CD8-positive, alpha-beta memory T cell (primary cell): ENCODE measurements at places on chromosomes 4 and X.
A peak's percentile ranks its signal among the peaks of the same experiment; 100 is the strongest.

DNA sequence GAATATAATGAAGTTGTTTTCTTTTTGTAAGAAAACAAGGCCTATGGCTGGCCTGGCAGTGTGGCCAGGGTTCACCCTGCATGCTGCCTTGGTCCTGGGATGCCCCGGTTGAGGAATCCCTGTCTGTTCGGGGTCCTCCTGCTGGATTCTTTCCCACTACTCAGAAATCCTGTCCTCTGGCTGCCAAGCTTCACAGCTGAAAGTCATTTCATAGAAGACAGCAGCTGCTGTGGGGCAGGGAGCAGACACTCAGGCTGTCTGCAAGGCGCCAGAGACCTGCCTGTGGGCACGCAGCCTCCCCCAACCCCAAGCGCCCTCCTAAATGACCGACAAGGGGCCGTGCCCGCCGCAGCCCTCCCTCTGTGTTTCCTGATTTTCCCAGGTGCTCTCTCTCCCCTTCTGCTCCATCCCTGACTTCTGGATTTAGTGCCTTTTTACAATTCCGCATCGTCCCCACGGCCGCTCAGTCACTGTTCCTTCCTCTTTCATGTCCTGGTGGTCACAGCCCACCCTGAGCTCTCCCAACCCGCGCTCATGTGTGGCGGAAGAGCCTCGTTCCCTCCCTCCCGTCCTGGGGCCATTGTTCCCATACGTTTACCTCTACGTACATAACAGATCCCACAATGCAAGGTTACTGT is 27.5 kb downstream of the ZFYVE28 start:
- DNase-seq, result no peak
- no peaks in the 10 kb centered on the region for H3K27me3 ChIP-seq
- peak overlapping the region; percentile 24 for H3K27ac ChIP-seq
- no peak overlapping the region for H3K4me3 ChIP-seq
- peaks cover 31% of the 10 kb centered on the region for H3K4me1 ChIP-seq

DNA sequence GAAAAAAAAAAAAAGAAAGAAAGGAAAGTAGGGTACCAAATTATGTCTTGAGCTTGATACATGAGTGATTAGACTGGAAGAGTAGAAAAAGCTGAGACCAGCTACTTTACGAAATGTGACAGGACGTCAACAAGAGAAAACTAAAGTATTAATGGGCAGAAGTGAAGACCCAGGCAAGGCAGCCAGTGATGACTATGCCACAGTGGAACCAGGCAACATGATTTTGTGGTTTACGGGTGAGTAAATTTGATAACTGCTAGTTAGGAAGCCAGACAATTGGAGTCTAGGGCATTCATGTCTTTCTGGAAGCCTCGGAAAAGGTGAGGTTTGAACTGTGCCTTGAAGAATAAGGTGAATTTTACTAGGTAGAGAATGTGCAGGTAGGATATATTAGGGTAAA is 326.4 kb downstream of the TENM3 start:
- DNase-seq, result no peak
- H3K36me3 ChIP-seq, result no peaks in the 10 kb centered on the region
- H3K27me3 ChIP-seq, result no peaks in the 10 kb centered on the region
- H3K4me3 ChIP-seq, result no peak overlapping the region
- no peak overlapping the region for H3K27ac ChIP-seq
- no peaks in the 10 kb centered on the region for H3K4me1 ChIP-seq

GRCh38 chrX:44842550-44843317 is 1.1 kb upstream of the DUSP21 start:
- no peaks in the 10 kb centered on the region for H3K27me3 ChIP-seq
- H3K4me3 ChIP-seq, result no peak overlapping the region
- peak overlapping the region; percentile 38 for H3K27ac ChIP-seq
- H3K4me1 ChIP-seq, result no peaks in the 10 kb centered on the region
- no peaks in the 10 kb centered on the region for H3K36me3 ChIP-seq

- no peak for DNase-seq
- H3K4me1 ChIP-seq, result no peaks in the 10 kb centered on the region
- no peak overlapping the region for H3K4me3 ChIP-seq
- no peaks in the 10 kb centered on the region for H3K27me3 ChIP-seq
- H3K36me3 ChIP-seq, result no peaks in the 10 kb centered on the region
Observed at GRCh38 chr4:10007436-10007740, 13.9 kb downstream of the SLC2A9 start.

DNA sequence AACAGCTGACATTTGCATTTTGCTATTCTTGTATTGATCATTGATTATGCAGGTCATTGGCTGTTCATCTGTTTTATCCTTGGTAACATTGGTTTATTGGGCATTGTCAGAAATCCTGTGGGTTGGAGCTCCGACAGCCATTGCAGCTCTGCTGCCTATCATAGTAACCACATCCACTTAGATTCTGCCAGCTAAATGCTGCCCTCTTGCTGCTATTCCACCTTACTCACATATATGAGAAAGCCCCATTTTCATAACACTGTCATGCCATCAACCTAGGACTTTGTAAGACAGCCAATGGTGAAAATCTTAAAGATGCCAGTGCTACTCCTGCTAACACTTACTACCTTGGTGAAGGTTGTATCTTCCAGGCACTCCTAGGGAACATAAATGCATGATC is 187.3 kb upstream of the CXCL13 start:
- no peak overlapping the region for H3K4me3 ChIP-seq
- no peaks in the 10 kb centered on the region for H3K36me3 ChIP-seq
- no peak for DNase-seq
- no peaks in the 10 kb centered on the region for H3K27me3 ChIP-seq
- no peaks in the 10 kb centered on the region for H3K4me1 ChIP-seq

- H3K4me1 ChIP-seq, result peaks cover 18% of the 10 kb centered on the region
- DNase-seq, result no peak
- H3K36me3 ChIP-seq, result peaks cover 14% of the 10 kb centered on the region
- no peak overlapping the region for H3K4me3 ChIP-seq
- no peaks in the 10 kb centered on the region for H3K27me3 ChIP-seq
- no peak overlapping the region for H3K27ac ChIP-seq
Observed at GRCh38 chrX:2627272-2627867, 63.7 kb upstream of the CD99 start.

- no peak overlapping the region for H3K4me3 ChIP-seq
- no peaks in the 10 kb centered on the region for H3K27me3 ChIP-seq
- no peaks in the 10 kb centered on the region for H3K4me1 ChIP-seq
- no peak overlapping the region for H3K27ac ChIP-seq
Observed at GRCh38 chr4:107977966-107978705, 11.6 kb upstream of the HADH start.

- no peaks in the 10 kb centered on the region for H3K36me3 ChIP-seq
- DNase-seq, result no peak
- no peak overlapping the region for H3K27ac ChIP-seq
- H3K4me3 ChIP-seq, result no peak overlapping the region
- no peaks in the 10 kb centered on the region for H3K4me1 ChIP-seq
Observed at GRCh38 chr4:137896221-137896737, 345.9 kb downstream of the SLC7A11 start.

DNA sequence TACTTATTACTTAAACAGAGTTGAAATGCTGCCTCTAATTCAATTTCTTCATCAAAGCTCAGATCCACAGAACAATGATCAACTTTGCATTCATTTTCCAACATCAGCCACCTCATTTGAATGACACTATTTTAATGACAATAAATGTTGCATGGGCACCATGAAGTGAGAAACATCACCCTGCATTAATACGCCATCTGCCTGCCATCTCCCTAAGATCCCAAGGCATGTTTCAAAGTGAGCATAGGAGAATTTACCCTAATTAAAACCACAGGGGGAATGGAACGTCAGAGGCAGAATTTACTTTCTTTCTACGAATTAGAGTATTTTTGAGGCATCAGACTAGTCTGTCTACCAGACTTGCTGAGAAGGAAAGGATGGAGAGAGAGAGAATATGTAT is 32.7 kb downstream of the NEXMIF start:
- no peaks in the 10 kb centered on the region for H3K36me3 ChIP-seq
- no peak for DNase-seq
- H3K27ac ChIP-seq, result no peak overlapping the region
- H3K27me3 ChIP-seq, result no peaks in the 10 kb centered on the region
- H3K4me3 ChIP-seq, result no peak overlapping the region
- no peaks in the 10 kb centered on the region for H3K4me1 ChIP-seq

DNA sequence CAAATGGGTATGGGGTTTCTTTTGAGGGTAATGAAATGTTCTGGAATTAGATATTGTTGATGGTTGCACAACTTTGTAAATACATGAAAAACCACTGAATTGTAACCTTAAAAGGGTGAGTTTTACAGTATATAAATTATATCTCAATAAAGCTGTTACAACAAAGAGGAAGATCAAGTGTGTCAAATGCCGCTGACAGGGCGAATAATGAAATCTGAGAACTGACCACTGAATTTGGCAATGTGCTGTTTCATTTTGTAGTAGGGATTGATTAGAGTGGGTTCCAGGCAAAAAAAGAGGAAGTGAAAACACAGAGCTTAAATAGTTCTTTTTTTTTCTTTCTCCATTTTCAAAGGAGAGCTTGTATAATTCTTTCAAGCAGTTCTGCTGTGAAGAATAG is 161.1 kb upstream of the NAP1L5 start:
- H3K27ac ChIP-seq, result no peak overlapping the region
- no peak overlapping the region for H3K4me3 ChIP-seq
- H3K4me1 ChIP-seq, result no peaks in the 10 kb centered on the region

GRCh38 chrX:23514082-23514481 is 153.2 kb upstream of the PRDX4 start:
- no peak overlapping the region for H3K27ac ChIP-seq
- no peaks in the 10 kb centered on the region for H3K36me3 ChIP-seq
- H3K4me3 ChIP-seq, result no peak overlapping the region
- no peaks in the 10 kb centered on the region for H3K27me3 ChIP-seq

DNA sequence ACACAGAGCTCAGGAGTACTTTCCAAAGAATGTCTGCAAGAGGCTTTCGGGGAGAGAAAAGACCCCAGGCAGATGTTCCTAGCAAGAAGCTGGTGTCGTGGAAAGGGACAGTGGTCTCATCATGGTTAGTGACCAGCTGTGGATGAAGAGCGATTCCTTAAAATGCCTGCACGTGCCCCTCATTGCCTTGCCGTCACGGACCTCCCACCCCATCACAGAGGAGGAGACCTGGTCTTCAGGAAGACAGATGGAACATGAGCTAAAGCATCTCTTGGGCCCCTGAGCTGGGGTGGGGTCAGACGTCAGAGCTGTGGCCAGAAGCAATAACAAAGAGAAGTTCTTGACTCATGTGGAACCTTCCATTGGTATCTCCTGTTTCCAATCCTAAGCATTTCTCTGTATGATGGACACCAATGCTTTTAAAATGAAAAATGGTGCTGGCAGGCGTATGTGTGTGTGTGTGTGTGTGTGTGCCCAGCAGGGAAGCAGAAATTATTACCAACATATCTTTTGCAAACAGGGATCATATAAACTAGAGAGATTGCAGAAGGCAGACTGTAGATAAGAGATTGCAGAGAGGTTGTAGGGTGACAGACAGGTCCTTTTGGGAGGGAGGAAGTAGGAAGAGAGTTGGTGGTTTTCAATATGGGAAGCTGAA is 25.2 kb upstream of the ASMTL start:
- no peaks in the 10 kb centered on the region for H3K27me3 ChIP-seq
- H3K27ac ChIP-seq, result no peak overlapping the region
- H3K4me1 ChIP-seq, result peaks cover 76% of the 10 kb centered on the region
- no peak for DNase-seq

GRCh38 chr4:147056940-147057610 is 111.4 kb upstream of the TTC29 start:
- H3K27ac ChIP-seq, result no peak overlapping the region
- peak overlapping the region; percentile 30 for H3K4me3 ChIP-seq
- no peaks in the 10 kb centered on the region for H3K4me1 ChIP-seq

- no peaks in the 10 kb centered on the region for H3K27me3 ChIP-seq
- no peaks in the 10 kb centered on the region for H3K4me1 ChIP-seq
- H3K4me3 ChIP-seq, result no peak overlapping the region
- DNase-seq, result no peak
- no peak overlapping the region for H3K27ac ChIP-seq
- no peaks in the 10 kb centered on the region for H3K36me3 ChIP-seq
Observed at GRCh38 chrX:17081511-17081910, 135.1 kb downstream of the REPS2 start.

- H3K4me1 ChIP-seq, result no peaks in the 10 kb centered on the region
- no peak overlapping the region for H3K27ac ChIP-seq
- H3K4me3 ChIP-seq, result no peak overlapping the region
- H3K27me3 ChIP-seq, result no peaks in the 10 kb centered on the region
- no peak for DNase-seq
Observed at GRCh38 chr4:123234955-123235354, 161.6 kb upstream of the SPRY1 start.

DNA sequence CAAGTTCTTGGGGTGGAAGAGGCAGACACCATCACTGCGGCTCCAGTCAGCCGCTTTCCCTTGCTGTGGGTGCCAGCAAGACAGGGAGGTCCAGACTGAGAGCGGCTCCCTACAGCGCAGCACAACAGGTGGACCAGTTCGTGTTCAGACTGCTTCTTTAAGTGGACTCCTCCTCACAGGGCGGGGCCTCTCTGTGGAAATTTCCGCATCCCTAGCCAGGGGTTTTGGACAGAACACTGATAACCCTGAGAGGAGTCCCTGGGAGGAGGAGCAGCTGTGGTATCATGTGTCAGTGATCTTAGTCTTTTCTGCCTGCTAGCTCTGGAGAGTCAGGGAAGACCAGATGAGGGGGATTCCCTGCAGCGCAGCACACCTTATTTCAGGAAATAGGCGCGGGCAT is 48.5 kb downstream of the MAGEC2 start:
- no peaks in the 10 kb centered on the region for H3K4me1 ChIP-seq
- no peak overlapping the region for H3K27ac ChIP-seq
- DNase-seq, result no peak
